ENCODE measurements at places on chromosomes 7 and 10.

DNA sequence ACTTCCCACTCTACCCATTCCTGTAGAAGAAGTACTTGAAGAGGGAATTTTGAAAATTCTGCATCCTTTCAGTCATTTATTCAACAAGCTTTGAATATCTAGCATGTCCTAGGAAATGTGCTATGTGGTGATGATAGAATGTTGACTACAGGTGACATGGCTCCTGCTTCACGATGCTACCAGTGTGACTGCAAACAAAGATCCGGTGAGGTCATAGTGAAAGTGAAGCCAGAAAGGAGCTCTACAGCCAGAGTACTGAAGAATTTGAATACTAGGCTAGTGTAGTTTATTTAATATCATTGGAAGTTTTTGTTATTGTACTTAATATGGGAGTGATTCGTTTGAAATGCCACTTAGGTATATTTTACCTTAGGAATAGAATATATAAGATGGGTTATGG is 348.1 kb downstream of the TFEC start:
- no peak for DNase-seq

- peak; percentile 57 for DNase-seq
These were observed 17.0 kb downstream of the KCP start for GRCh38 chr7:128893251-128894100.

- no peak for DNase-seq
These were observed 57.5 kb upstream of the MGAM2 start for GRCh38 chr7:142053988-142054387.

GRCh38 chr7:142805350-142806021 is 34.7 kb downstream of the PRSS2 start:
- no peak for DNase-seq

DNA sequence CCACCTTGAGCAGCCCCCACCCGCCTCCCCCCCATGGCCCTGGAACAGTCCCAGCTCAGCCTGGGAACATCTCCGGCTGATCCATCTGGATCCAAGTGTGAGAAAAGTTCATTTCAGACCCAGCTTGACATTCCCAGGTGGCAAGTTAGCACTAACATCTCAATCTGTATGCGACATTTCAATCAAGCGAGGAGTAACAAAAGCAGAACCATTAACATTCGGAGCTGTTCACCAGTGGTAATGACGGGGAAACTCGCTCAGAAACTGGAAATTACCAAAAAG is 65.4 kb downstream of the PAX2 start:
- peak; percentile 35 for DNase-seq

GRCh38 chr10:95248989-95249388 is 41.8 kb downstream of the PDLIM1 start:
- DNase-seq: no peak

GRCh38 chr7:84469034-84469433 is 274.4 kb upstream of the SEMA3A start:
- no peak for DNase-seq

- no peak for DNase-seq
These were observed 566.0 kb downstream of the CALN1 start for GRCh38 chr7:71846160-71846559.

- no peak for DNase-seq
These were observed 520.0 kb downstream of the NRG3 start for GRCh38 chr10:82394987-82395386.

GRCh38 chr7:142808461-142808801 is 37.7 kb downstream of the PRSS2 start:
- DNase-seq: no peak

- DNase-seq: no peak
These were observed 104.2 kb downstream of the WNT2 start for GRCh38 chr7:117218700-117219099.

- DNase-seq: no peak
These were observed 41.9 kb downstream of the SYPL1 start for GRCh38 chr7:106070201-106070551.

DNA sequence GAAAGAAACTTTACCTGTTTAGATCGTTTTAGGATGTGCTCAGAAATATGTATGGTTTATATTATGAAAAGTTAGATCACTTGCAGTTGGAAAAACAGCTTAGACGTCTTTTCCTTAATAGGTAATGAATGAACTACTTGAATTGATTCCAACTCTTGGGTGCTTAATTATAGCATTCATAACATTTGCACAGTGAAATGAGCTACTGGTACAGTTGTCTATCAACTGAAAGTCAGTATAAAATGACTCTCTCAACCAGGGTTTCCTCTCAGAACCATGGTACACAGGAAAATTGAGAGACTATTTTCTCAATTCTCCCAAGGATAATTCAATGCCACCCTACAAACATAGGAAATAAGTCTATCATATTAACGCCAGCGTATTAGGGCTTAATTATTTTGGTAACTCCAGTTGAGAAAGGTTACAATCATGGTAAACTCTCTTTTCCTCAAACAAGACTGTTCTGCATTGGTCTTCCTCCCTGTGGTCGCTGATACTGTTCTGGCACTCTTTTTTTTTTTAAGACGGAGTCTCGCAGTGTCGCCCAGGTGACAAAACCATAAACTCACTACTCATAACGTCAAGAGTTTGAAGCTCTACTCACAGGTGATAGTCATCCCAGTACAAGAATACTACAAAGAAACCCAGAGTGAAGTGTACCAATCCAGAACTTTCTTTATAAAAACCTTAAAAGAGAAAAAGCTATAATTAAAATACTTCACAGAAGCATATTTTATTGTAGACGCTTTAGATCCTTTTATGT is 2.0 kb downstream of the ANLN start:
- no peak for DNase-seq

DNA sequence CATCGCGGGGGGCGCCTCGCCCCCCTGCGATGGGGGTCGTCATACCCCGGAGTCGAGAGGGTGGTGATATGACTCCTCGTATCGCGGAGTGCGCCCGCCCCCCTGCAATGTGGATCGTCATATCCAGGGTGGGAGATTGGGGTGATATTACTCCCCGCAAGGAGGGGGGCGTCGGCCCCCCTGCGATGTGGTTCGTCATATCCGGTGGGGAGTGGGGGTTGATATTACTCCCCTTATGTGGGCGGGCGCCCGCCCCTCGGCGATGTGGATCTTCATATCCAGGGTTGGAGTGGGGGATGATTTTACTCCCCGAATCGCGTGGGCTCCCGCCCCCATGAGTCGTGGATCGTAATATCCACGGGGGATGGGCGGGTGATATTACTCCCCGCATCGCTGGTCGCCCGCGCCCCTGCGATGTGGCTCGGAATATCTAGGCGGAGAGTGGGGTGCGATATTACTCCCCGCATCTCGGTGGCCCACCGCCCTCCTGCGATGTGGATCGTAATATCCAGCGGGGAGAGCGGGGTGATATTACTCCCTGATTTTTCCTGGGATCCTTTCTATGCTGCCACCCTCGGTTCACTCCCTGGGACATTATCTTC is 36.9 kb downstream of the MEIG1 start:
- no peak for DNase-seq

DNA sequence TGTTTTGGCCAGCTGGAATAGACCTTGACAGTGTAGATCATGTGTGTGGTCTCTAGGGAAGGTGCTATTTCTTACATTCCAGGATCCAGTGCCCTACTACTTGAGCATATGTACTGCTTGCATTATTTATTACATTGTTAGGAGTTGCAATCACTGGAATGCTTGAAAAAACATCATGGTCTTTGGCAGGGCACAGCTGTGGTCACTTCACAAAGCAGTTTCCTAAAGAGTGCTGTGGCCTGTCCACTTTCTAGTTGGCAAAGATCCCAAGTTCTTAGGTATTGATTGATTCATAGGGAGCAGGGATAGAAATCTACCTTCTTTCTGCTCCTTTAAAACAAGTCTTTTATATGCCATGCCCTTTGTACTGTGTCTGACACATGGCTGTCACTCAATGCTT is 4.6 kb downstream of the C7orf25 start:
- no peak for DNase-seq

GRCh38 chr7:151700586-151701165 is 176.2 kb downstream of the PRKAG2 start:
- DNase-seq: no peak

GRCh38 chr10:92901819-92902251 is 53.5 kb downstream of the EXOC6 start:
- DNase-seq: no peak

- DNase-seq: peak; percentile 24
These were observed 9.4 kb upstream of the GATA3 start for GRCh38 chr10:8044908-8045725.

- DNase-seq: no peak
These were observed 13.2 kb upstream of the CREB3L2 start for GRCh38 chr7:138015096-138015495.

- no peak for DNase-seq
These were observed 5.0 kb downstream of the NUP205 start for GRCh38 chr7:135562720-135563119.

DNA sequence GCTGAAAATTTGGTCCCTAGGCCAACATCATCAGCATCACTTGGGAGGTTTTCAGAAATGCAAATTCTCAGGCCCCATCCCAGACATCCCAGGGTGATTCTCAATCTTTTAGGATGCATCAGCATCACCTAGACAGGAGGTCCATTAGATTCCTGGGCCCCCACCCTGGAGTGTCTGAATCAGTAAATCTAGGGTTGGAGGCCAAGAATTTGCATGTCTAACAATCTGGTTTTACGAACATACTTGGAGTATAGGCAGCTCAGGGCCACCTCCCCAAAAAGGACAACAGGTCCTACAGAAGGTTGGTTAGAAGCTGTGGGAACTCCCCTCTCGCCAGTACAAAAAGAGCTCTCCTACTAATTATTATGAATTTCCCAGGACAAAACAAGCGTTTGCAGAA is 15.5 kb downstream of the ZC3HAV1 start:
- DNase-seq: no peak

DNA sequence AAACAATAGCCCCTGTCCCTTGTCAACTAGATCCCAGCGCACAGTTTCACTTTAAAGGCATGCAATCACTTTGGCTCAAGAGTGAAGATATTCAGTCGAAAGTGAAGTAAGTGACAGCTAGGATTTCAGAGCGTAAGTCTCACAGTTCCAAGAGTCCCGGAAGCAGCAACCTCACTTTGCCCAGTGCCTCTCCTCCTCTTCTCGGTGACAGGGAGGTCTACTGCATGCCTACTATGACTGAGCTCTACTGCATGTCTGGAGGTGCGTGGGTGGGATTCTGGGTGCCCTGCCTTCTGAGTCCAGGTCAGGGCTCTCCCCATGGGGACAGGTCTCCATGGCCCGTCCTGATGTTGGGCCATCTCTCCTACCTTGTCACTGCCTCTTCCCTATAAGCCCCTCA is 17.0 kb downstream of the PRKCQ start:
- DNase-seq: no peak

DNA sequence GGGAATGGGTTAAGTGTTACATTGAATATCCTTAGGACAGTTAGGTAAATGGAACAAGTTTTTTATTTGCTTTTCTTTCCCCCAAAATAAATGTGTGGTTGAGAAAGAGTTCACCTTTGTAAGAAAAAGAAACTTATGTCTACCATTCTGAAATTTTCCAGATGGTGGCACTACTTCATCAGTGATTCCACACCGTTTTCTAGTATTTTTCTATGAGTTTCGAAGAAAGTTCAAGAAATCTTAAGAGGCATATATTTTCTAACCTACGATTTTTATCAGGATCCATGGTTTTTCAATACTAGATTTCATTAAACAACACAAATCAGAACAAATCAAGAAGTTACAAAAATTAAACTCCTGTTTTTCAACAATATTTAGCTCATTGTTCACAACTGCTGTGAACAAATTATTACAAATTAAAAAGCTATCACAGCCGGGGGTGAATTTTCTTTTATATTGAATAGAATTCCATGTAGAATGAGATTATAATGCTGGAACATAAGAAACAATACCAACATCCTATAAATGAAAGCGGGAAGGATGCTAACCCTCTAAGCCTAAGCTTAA is 163.1 kb upstream of the NPVF start:
- DNase-seq: no peak

DNA sequence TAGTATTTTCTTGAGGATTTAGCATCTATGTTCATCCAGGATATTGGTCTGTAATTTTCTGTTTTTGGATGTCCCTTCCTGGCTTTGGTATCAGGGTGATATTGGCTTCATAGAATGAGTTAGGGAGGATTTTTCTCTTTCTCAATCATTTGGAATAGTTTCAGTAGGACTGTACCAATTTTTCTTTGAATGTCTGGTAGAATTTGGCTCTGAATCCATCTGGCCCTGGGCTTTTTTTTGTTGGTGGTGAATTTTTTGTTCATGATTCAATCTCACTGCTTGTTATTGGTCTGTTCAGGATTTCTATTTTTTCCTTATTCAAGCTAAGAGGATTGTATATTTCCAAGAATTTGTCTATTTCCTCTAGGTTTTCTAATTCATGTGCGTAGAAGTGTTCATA is 192.7 kb downstream of the KIF20B start:
- no peak for DNase-seq

DNA sequence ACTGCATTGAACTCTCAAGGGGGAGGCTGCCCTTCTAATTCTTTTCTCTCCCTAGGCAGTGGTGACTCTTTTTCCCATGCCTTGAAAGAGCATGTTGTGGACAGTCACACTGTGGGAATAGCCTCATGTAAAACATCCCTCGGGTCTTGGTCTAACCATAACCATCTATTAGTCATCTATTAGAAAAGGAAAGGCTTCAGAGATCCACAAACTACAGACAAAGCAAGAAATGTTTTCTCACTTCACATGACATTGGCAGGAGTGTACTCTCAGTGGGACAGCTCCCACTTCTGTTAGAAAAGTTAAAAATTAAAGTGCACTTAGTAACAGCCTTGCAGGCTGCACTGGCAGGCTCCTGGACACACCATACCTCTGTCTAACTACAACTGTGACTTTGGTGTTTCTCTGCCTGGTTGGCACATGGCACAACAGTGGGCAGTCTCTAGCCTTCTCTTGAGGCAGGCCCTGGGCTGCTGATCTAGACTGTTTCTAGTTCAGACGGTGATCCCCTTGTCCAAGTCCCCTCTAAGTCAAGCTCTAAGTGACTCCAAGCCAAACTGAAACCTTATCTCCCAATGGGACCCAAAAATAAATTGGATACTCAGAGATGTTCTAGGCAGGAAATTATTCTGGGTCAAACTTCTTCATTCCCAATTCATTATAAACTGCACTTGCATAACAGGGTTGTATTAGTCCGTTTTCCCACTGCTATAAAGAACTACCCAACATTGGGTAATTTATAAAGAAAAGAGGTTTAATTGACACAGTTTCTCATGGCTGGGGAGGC is 57.9 kb upstream of the ITGB1 start:
- DNase-seq: no peak

GRCh38 chr7:129804111-129804889 is 148.5 kb downstream of the UBE2H start:
- no peak for DNase-seq

- peak; percentile 76 for DNase-seq
These were observed 21.7 kb upstream of the PFKP start for GRCh38 chr10:3045471-3046209.

GRCh38 chr10:131131726-131132591 is 179.6 kb downstream of the TCERG1L start:
- no peak for DNase-seq
